ENCODE measurements at places on chromosomes 3 and 15.

- DNase-seq = no peak
Measured at GRCh38 chr15:52532427-52532826, 3.7 kb upstream of the MYO5A start.

DNA sequence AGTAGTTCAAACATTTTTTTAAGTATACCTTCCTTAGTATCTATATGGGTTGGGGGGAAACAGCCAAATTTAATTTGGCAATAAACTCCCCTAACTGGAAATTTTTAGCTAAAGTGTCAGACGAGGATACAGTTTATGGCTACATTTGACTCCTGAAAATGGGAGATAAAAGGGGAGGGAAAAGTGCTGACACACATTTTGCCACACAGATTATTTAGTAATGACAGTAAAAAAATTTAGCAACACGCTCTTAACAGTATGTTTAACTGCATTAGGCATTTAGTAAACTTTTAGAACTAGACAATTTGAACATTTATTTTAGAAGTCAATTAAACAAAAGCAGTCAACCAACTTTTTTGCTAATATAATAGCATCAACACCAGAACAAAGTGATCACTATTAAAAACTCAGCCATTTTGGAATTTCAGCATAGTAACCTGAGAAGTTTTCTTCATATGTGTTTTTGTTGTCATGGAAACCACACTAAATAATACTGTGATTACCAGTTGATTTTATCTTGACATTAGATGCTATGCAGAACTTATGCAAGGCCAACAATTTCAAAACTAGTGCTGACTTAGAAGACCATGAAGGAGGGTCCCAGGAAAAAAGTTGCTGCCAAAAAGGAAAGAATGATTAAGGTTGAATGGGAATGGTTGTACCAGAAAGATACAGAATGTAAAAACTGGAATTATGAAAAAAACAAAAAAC, 47.0 kb upstream of the TFG start:
- DNase-seq = no peak

DNA sequence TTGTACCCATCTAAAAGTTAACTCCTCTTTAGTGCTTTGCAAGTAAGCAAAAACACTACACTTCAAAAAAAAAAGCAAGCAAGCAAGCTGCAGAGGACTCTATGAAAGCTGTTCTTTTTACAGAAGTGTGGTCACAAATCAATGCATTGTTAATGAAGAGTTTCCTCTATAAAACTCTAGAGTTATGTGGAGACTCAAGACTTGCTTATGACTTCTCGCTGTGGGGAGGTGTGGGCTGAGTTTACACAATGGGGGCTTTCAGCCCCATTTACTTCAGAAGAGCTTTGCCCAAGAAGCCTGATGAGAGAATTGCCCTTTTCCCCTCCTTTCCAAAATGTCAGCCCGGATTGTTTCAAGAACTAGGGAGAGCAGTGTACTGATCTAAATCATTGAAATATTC, 144.4 kb downstream of the IGSF11 start:
- no peak for DNase-seq

DNA sequence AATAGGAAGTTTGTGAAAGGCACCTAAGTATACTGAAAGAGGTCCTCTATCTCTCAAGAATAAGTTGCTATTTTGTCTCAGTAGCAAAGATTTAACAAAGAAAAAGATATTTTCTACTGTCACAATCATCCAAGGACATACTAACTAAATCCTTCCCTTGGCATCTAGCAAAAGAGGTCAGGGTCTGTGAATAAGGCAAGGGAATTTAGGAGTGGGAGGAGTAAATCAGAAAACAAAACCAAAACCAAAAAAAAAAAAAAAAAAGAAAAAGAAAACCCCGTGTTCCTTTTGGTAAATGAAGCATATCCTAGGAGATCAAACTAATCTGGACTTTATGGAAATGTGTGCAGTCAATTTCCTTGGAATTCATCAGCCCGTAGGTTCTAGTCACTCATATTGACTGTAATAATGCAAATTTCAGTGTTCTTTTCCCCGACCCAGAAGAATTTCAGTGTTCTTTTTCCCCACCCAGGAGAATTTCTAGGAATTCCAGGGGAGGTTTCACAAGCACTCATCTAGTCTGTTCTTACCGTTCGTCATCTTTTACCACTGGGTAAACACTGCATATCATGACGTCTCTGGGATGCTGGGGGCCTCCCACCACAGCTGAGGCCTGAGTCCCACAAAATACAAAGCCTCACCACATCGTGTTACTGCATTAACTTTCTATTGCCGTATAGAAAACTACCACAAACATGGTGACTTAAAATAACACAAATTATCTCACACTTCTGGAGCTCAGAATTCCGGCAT, 113.8 kb upstream of the CCDC54 start:
- no peak for DNase-seq

DNA sequence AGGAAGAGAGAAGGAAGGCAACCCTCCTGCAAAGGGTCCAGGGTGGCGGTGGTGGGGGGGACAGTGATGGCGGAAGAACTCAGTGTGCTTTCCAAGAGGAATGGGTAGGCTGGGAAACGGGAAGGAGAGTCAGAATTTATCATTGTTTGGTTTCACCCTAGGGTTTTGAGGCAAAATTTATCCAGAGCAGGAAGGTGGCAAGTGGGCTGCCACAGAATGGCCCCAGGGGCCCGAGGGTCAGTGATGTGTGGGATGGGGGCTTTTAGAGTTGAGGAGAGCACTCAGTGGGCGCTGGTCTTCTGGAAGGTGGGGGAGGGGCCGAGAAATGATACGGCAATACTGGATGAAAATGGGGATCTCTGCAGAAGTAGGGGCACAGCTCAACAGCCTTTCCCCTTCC, 581 bp downstream of the FAM131A start:
- no peak for DNase-seq

- DNase-seq = no peak
Measured at GRCh38 chr15:59322056-59322759, 50.5 kb downstream of the MYO1E start.

- no peak for DNase-seq
Measured at GRCh38 chr3:141618103-141618910, 119.8 kb upstream of the RNF7 start.

DNA sequence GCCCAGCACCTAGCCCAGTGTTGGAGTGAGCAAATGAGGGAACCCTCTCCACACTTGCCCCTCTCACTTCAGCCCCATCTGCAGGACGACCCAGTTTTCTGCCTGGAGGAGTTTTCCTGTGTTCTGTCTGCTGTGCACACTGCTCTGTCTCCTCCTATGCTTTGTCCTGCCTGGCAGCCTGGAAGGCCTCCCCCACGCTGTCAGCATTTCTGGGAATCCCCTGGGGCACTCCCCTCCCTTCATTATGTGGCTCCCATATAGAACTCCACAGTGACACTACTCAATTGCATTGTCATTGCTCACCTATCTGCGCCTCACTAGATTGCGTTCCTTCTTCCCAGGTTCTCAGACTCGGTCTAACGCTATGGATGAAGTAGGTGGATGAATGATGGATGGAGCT, 13.9 kb downstream of the CLSTN2 start:
- no peak for DNase-seq

- DNase-seq = no peak
Measured at GRCh38 chr15:66767240-66767659, 65.2 kb downstream of the SMAD6 start.

GRCh38 chr15:93941697-93942096, 289.7 kb upstream of the MCTP2 start:
- no peak for DNase-seq

- DNase-seq = no peak
Measured at GRCh38 chr3:9986230-9986725, 363 bp downstream of the EMC3 start.

GRCh38 chr3:38614091-38614490, 35.4 kb downstream of the SCN5A start:
- DNase-seq = no peak

GRCh38 chr3:189941125-189941524, 179.6 kb downstream of the P3H2 start:
- DNase-seq = no peak

GRCh38 chr3:38027466-38028465, 1.7 kb downstream of the PLCD1 start:
- no peak for DNase-seq

DNA sequence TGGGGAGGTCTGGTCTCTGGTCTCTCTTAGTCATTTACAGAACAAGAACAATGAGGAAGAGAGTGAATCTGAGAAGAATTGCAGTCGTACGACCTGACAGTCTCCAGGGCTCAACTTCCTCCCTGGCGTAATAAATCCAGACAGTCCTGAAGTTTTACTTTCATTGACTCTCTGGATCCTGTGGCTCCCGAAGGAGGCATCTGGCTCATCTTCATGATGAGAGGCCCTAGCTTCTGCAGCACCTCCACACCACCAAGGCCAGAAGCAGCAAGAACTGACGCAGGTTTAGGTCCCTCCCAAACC, 11.8 kb upstream of the CYFIP1 start:
- no peak for DNase-seq

GRCh38 chr3:5565026-5565425, 377.5 kb downstream of the EDEM1 start:
- no peak for DNase-seq

DNA sequence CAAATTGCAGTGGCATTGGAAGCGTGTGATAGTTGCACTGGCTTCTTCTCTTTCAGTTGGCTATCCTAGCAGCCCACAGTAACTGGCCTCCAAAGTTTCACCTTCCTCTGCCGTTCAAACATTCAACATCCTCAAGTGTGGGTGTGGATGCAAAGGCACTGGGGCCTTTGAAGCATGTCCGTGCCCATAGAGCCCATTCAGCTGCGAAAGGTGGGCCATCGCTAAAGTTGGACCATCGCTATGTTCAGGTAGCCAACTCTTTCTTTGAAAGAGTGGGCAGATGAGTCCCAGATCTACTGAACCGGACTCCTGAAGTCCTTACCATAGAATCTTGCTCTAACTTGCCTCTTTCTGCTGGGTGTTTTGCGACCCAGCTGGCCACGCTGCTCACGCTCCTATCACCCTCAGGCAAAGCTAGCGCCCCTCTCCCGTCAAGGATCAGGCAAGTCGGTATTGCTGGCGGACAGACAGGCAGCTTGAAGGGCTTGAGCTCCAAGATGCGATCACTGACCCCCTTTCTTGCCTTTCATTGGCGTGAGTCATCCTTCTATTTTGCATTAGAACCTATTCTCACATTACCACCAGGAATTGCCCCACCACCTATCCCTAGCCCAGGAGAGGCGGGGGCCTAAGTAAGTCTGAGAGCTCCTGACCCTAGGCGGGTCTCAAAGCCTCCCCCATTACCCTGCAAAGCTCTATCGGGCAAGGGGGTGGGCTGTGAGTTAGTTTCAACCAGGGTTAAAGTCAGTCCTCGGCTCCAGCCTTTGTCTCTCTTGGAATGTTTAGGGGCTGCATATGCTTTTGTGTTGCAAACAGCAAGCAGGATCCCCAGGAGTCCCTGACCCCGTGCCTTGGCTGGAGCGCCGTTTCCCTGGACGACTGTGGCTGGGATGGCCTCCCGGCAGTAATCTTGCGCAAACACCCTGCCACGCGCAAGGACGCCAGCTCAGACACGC, 28.7 kb downstream of the ZIC4 start:
- no peak for DNase-seq

DNA sequence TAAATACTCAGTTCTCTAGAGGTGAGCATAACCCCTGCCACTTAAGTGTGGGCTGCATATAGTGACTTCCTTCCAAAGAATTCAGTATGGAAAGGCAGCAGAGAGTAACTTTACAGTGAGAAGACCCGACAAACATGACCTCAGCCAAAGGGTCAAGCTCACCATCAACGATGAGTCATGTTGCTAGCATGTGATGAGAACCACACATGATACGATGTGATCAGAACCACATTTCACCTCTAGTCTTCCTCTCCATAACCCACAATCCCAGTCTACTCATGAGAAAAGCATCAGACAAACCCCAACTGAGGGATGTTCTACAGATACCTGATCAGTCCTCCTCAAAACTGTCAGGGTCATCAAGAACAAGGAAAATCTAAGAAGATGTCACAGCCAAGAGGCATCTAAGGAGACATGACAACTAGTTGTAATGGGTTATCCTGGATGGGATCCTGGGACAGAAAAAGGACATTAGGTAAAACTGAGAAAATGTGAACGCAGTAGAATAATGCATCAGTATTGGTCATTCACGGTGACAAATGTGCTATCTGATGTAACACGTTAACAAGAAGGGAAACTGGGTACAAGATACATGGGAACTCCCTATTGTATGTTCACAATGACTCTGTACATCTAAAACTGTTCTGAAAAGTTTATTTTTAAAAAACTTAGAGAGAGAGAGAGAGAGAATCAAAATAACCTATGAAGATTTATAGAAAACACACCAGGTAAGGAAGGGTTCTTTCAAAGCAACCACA, 28.3 kb downstream of the SEC61A1 start:
- no peak for DNase-seq

GRCh38 chr3:12716605-12717151, 42.4 kb downstream of the TMEM40 start:
- DNase-seq = no peak

GRCh38 chr3:156723182-156723619, 48.8 kb downstream of the TIPARP start:
- no peak for DNase-seq

DNA sequence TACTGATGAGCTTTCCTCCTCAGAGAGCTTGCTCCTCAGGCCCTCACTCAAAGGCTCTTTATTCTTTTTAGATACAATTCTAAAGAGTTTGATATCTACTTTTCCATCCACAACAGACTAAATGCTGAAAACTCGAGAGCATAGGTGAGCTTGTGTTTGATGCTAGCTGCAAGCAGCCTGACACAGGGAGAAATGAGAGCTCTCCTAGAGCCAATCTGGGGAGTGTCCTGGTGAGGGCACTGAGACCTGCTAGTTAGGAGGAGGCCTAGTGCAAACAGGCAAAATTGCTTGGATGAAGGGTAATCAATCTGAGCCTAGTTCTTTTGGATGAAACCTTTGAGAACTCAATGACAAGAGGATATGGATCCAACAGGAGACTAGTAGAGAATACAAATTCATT, 300.8 kb downstream of the ZBTB20 start:
- DNase-seq = peak; percentile 70

GRCh38 chr3:43465109-43465508, 156.7 kb downstream of the ANO10 start:
- DNase-seq = no peak

DNA sequence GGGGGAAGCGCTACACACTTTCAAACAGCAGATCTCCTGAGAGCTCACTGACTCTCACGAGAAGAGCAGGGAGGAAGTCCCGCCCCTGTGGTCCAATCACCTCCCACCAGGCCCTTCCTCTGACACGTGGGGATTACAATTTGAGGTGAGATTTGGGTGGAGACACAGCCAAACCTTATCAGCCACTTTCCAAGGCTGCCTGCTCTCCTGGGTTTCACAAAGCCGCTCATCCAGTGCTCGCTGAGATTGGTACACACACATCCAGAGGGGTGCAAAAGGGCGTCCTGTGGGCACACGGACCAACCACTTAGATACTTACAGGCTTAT, 23.1 kb downstream of the XXYLT1 start:
- DNase-seq = no peak

- peak; percentile 29 for DNase-seq
Measured at GRCh38 chr3:52983336-52983807, 62.5 kb downstream of the SFMBT1 start.

Measured in globus pallidus (tissue), 1 donor.